ENCODE measurements at places on chromosomes 1 and 21.

DNA sequence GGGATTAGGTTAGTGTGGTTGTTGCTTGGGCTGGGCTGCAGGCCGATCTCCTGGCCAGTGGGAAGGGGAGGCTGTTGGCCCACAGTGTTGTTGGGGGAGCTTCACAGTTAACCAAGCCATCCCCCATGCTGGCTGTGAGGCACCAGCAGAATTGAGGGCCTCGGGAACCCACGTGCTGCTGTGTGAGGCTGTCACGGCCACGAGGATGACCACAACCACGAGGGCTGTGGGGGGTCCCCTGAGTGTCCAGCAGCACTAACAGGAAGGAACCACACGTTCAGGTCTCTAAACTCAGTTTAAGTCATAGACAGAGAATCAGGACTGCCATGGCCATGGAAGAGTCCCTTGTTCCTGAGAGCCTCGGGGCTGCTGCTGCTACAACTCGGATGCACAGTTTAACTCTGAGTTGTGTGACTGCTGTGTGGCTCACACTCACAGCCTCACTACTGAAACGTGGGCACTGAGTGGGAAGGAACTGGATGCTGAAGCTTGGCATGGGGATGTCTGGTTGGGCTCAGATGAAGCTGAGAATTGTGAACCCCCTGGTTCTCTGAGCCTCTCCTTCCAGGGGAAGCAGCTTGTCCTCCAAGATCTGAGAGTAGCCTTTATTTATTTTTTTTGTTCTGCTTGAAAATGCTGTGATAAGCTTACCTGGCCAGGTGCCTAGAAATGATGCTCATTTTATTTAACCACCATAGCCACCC is 4.8 kb upstream of the MMEL1 start:
- DNase-seq, result no peak

- no peak for DNase-seq
These were observed 93.8 kb downstream of the COQ8A start for GRCh38 chr1:227033880-227034279.

- no peak for DNase-seq
These were observed 9.8 kb downstream of the SH3GLB1 start for GRCh38 chr1:86714159-86714558.

- no peak for DNase-seq
These were observed 13.5 kb downstream of the CR1L start for GRCh38 chr1:207658408-207658807.

DNA sequence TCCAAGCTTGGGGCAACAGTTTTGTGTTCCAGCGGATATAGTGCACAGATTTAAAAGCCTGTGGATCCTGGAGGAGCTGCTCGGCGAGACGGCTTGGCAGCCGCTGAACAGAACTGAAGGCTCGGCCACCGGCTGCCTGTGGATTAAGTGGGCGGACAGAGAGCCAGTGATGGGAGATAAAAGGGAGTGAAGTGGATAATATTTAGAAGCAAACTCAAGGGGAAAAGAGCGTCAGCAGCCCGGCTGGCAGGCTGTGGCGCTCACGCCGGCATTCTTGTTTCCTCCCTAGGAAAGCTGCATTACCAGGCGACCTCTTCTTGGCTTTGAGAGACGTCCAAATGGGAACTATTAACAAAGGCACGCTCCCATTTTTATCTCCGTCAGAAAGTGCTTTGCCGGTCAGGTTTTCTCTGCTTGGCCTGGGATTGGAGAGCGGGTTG is 10.4 kb downstream of the TRABD2B start:
- DNase-seq, result no peak

GRCh38 chr1:216903382-216903740 is 180.1 kb upstream of the ESRRG start:
- no peak for DNase-seq

GRCh38 chr1:21451981-21452411 is 12.1 kb downstream of the NBPF3 start:
- DNase-seq, result no peak

DNA sequence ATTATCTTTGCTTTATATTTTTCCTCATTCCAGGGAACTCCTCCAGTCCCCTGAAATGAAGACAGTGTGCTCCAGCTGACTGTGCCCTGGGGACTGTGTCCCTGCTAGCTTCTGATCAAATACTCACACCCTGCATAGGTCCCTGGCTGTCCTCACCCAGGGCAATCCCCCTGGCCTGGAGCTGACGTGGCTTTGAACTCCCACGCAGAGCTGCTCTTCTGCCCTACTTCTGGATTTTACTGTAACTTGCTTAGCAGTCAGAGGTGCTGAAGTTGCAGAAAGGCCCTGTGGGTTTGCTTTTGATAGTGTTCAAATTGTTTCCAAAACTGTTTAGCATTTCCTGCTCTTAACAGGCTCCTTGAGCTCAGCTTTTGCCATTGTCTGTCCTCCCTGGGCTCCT is 186.5 kb downstream of the FASLG start:
- DNase-seq, result no peak

GRCh38 chr1:184950227-184950626 is 24.1 kb downstream of the NIBAN1 start:
- no peak for DNase-seq

All from stimulated activated CD8-positive, alpha-beta memory T cell treated with anti-CD3 and anti-CD28 coated beads, Interleukin-7, amount 100 ng/mL, for 1 hour (primary cell).